ENCODE measurements at places on chromosomes 5 and 9.

GRCh38 chr5:148760945-148761638, 65.3 kb upstream of the ADRB2 start:
- DNase-seq = no peak

- peak; percentile 2 for DNase-seq
Measured at GRCh38 chr5:143653256-143653655, 158.7 kb upstream of the HMHB1 start.

- DNase-seq = no peak
Measured at GRCh38 chr9:85224729-85225128, 517.0 kb downstream of the AGTPBP1 start.

- DNase-seq = peak; percentile 22
Measured at GRCh38 chr5:16456103-16456832, 9.3 kb downstream of the ZNF622 start.

DNA sequence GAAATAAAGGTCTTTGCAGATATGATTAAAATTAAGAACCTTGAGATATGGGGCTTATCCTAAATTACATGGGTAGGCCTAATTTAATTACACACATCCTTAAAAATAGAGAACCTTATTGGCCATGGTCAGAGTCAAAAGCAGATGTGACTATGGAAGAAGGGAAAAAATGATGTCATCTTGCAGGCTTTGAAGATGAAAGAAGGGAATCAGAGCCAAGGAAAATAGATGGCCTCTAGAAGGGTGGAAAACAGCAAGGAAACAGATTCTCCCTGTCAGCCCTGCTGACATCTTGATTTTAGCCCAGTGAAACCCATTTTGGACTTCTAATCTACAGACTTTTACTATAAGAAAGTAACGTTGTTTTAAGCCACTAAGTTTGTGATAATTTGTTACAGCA, 37.6 kb upstream of the KCNN2 start:
- no peak for DNase-seq

DNA sequence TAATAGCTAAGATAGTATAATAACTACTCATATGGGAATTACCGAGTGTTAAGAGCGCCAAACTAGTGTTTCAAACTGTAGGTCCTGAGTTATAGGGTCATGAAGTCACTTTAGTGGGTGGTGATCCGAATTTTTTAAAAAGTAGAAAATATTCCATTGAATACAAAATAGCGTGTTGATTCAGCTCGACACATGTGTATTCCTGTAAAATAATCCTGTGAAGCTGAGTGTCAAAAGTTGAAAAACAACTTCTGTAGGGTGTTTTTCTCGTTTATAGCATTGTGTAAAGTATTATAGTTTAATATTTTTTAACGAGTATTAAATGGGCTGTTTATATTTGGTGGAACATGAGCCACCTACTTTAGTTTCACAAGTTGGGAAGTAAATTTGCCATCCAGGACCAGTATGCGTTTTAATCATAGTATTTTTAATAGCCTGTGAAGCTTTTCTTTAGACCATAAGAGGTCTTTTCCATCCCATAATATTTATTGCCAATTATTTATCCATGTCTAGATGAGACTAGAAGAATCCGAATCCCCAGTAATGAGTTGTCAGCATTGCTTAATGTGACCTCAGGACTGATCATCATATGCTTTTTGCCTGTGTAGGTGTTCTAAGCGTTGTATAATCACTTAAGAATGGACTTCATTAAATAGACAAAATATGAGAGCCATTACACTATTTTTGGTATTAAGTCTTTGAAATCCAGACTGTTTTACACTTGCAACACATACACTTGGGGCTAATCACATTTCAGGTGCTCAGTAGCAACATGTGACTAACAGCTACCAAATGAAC, 84.1 kb downstream of the PTPDC1 start:
- no peak for DNase-seq

GRCh38 chr5:170303549-170303948, 6.0 kb upstream of the LCP2 start:
- DNase-seq = no peak

- DNase-seq = no peak
Measured at GRCh38 chr9:124149992-124150391, 107.8 kb upstream of the NEK6 start.

GRCh38 chr9:5041390-5042115, 56.5 kb downstream of the JAK2 start:
- no peak for DNase-seq

GRCh38 chr9:104858271-104858670, 69.7 kb downstream of the ABCA1 start:
- DNase-seq = no peak

DNA sequence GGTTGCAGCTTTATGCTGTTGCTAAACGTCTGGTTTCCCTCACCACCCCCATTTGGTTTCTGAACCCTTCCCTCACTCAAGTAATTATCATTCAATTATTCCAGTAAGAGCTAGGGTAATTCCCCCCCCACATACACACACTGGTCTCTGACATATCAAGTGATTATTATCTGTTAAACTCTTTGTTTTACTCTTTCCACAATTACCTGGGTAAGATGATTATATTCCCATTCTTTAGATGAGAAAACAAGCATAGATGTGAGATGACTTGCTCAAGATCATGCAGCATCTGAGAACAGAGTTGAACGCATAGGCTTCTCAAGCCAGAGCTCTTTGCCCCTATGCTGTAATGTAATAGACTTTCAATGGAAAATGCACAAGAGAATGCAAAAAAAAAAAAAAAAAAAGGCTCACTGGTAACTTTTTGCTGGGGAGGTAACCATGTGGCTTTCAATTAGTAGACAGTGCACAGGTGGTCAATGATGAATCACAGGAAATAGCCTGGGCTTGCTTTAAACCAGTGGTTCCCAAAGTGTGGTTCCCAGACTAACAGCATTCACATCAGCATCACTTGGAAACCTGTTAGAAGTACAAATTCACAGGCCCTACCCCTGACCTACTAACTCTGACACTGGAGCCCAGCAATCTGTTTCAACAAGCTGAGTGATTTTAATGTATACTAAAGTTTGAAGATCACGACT, 87.6 kb downstream of the PIK3R1 start:
- DNase-seq = no peak

GRCh38 chr5:32357658-32358057, 44.9 kb upstream of the MTMR12 start:
- DNase-seq = no peak

GRCh38 chr5:95778713-95779436, 43.7 kb downstream of the GLRX start:
- no peak for DNase-seq

- DNase-seq = no peak
Measured at GRCh38 chr9:15239816-15240215, 67.2 kb downstream of the TTC39B start.

DNA sequence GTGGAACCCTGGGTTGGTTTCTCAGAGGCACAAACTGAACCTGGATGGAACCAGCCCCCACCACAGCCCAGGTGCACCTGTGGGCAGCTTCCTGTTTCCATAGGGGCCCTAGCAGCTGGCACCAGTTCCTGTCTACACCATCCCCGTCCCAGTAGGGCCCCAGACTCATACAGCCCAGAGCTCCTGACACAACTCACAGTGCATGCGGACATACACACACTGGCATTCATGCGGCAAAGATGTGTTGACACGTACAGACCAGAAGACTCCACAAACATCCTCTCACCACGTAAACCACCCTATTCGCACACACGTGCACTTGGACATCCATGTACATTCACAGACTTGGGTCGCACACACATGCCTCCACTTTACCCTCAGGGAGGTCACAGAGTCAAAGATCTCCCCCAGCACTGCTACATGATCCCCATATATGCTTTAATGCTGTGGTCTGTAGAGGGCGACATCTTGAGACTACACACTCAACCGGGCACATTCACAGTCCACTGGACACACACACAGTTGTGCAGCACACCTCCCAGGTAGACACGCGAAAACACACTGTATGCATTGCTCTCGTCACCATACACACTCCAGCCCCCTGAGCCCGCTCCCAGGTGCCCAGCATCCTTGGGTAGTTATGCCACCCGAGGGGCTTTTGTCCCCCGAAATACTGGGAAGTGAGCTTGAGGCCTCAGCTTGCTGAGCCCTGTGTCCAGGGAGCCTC, 22.4 kb downstream of the CXXC5 start:
- peak; percentile 60 for DNase-seq

DNA sequence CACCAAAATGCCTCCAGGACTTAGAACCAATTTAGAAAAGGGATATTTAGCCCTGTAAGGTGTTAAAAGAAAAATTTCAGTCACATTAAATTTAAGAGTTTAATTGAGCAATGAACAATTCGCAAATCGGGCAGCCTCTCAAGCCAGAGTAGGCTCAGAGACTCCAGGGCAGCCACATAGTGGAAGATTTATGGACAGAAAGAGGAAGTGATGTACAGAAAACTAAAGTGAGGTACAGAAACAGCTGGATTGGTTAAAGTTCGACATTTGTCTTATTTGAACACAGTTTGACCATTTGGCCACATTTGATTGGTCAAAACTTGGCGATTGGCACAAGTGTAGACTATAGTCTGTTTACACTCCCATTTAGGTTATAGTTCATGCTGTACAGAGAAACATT, 525.9 kb upstream of the ZNF608 start:
- DNase-seq = no peak

DNA sequence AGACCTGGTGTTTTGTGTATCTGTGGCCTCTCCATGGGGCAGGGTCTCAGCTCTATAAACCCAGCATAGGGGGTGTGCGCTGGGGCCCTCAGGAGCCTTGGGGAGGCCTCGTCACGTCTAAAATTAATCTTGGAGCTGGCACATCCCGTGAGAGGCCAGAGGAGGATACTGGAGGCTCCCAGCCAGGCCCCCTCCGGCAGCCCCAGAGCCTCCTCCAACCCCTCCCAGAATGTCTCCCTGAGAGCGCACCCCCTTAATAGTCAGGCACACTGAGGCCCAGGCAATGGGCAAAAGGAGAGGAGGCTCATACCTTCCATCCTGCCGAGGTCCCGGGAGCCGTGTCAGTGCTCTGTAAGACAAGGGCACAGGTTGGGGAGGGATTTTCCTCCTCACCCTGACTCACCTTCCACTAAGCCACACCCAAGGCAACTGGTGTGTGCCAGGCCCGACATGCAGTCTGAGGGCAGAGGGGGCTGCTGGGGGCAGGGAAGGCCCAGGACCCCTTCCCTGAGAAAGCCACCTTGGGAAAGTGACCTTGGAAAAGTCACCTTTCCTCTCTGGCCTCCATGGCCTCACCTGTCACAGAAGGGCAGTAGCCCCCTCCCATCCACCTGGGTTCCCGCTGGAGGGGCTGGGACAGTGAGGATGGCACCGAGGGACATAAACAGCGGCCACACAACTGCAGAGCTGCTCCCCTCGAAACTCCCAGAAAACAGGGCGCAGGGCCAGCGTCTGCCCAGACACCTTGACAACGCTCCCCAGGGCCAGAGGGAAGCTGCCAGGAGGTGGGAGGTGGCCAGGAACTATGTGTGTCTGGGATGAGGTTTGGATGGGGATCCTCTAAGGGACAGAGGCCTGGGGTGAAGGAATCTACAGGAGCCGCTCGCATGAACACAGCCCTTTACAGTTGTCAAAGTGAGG, 2.9 kb downstream of the AK1 start:
- DNase-seq = no peak

- DNase-seq = no peak
Measured at GRCh38 chr5:94361161-94361560, 257.2 kb downstream of the KIAA0825 start.

DNA sequence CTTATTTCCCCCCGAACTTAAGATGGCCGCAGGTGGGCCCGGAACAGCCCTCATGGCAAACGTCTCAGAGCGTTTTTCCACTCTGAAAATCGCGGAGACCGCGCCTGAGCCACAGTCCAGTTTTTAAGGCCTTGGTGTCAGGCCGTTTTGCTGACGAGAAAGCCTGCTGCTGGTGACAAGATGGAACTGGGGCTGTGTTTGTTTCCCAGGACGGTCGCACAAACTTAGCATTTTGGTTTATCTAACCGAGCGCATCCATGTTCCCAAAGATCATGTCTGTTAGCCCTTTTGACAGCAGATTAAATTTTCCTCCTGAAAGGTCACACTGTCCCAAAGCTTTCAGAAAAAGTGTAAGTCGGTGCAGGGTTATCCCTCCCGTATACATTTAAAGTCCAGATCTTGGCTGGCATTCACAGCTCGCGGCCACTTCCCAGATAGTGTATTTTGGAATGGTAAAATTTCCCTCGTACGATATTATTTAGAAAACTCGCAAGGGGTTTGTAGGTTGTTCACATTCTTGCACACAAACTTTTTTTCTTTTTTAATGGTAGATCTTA, 812 bp downstream of the SREK1 start:
- DNase-seq = no peak

GRCh38 chr5:130110328-130110727, 206.1 kb downstream of the CHSY3 start:
- no peak for DNase-seq

- DNase-seq = no peak
Measured at GRCh38 chr9:106872641-106873040, 9.7 kb downstream of the ZNF462 start.

DNA sequence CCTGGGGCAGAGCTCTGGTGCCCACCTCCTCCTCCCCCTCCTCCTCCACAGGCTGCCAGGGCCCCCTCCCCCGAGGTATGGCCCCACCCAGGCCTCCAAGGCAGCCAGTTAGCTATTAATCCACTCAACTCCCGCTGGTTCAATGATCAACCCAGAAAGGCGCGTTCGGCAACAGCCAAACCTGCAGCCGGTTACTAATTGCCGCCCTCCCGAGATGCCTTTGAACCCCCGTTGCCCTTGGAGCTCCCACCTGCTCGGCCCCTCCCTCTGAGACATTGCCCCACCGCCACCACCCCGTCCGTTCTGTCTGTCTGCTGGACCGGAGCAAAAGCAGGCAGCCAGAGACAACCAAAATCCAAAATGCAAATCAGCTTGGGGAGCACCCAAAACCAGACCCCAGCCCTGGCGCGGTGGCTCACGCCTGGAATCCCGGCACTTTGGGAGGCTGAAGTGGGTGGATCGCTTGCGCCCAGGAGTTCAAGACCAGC, 25.8 kb downstream of the NOTCH1 start:
- DNase-seq = no peak

DNA sequence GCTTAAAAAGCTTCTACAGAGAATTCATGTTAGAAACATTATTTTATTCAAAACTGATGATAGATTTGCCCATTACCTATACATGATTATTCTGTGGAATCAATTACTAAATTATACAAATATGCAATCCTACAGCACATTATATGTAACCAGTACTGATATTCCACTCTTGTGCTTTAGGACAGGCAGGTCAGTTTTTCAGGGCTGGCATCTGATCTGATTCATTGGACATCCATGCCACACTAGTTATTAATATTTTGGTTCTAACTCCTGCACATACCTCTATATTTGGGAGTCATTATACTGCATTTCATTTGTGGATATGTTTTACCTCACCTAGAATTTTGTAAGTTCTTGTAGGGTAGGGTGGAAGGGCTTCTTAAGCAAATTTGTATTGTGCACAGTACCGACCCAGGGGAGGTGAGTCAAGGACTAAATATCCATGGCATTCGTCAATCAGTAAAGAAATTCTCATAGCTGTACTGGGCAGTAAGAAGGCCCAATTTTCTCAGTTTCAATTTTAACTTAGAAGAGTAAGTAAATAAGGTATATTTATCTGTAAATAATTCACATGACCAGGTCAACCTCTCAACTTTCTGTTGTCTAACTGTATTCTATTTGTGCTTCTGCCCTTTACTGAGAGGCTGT, 33.5 kb downstream of the ELOVL7 start:
- no peak for DNase-seq

GRCh38 chr5:75632321-75632720, 21.1 kb downstream of the ANKDD1B start:
- no peak for DNase-seq

GRCh38 chr5:57720656-57721055, 238.0 kb upstream of the ACTBL2 start:
- DNase-seq = no peak

- no peak for DNase-seq
Measured at GRCh38 chr9:128245421-128246151, 30.2 kb downstream of the GOLGA2 start.

Data from NK-92 treated with Interleukin-12 subunit alpha and Interleukin-12 subunit beta, amount 100 ng/mL, for 24 hours (cell line).